GM19239 (cell line): ENCODE measurements at places on chromosomes 1 and 21.

DNA sequence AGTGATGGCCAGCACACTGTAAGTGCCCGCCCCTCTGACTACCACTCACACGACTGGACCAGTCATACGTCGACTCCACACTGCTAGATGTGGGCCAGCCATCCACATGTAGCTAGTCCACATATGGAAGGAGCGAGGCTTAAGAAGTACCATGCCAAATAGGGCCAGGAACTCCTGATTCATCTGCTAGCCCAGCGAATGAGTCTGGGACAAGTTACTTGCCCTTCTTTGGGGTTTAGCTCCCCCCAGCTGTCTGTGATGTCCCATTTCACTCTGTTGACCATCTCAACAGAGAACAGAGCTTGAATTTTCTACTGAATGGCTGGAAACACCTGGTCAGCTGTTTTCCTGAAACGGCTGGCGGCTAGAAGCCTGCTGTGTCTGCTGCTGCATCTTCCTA, 5.8 kb downstream of the CSRP1 start:
- no peak for DNase-seq

DNA sequence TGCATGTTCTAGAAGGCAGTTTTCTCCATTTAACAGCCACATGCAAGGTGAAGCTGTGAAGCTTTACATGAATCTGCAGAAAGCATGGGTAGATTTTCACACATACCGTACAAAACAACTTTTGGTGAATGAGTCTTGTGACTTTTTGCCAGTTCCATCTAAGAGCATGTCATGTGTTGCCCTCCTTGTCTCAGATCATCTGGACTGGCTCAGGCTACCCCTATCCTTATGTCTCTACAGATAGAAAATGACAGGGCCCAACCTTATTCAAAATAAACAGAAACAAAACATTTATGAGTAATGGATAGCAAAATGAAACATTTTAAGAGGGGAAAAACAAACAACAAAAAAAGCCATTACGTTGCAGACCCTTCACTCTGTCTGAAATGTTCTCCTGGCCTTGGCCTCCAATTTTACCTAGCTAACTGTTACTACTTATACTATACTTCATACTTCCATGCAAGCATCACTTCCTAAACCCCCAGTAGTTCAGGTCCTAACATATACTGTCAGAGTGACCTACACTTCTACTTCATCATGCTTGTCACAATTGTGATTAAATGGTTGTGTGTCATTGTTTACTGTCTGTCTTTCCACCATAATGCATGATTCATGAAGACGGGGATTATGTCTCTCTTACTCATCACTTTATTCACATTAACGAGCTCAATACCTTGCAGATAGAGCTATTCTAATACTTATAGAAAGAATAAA, 39.0 kb downstream of the LRRC8C start:
- DNase-seq = no peak

GRCh38 chr1:153698020-153698922, 19.8 kb downstream of the NPR1 start:
- no peak for DNase-seq

DNA sequence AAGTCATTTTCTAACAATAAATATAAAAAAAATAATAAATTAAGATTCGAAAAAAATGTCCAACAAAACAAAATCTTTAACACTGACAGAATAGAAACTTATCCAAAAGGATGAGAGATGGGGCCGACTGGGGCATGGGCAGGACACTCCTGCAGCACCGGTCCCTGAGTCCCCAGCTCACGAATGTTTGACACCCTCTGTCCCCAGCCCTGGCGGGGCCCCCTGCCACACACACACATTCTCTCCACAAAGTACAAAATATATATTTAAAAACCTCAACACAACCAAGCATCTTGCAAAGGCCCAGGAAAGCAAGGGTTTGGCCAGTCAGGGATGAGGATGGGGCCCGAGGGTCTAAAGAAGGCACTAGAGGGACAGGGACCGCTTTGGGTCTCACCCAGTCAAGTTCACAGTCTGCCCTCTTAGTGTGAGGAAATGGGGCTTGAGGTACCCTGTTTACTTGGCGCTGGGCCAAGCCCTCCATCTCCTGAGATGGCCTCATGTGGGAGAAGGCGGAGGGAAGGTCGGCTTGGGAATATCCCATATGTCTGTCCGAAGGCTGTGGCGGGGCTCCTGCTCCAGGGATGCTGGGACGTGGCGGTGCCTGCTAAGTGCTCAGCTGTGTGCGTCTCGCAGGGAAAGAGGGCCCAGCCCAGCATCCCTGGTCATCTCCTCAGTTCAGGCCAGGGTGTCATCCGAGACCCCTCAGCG, 31.3 kb downstream of the EPHA2 start:
- no peak for DNase-seq

- DNase-seq = no peak
Measured at GRCh38 chr1:21492356-21492625, 16.9 kb upstream of the ALPL start.

- DNase-seq = no peak
Measured at GRCh38 chr1:6819246-6820040, 34.2 kb downstream of the CAMTA1 start.

DNA sequence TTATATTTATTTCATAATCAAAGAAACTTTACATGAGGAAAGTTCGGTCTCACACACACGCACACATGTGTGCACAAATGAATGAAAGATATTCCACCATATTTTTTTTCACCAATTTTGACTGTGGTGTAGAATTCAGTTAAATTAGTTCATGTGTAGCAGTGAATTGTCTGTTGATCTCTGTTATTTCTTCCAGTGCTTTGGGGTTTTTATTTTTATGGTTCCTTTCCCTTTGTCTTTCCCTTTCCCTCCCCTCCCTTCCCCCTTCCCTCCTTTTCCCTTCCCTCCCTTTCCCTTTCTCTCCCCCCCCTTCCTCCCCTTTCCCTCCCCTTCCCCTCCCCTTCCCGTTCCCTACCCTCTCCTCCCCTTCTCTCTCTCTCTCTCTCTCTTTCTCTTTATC, 8.9 kb downstream of the RYR2 start:
- no peak for DNase-seq

DNA sequence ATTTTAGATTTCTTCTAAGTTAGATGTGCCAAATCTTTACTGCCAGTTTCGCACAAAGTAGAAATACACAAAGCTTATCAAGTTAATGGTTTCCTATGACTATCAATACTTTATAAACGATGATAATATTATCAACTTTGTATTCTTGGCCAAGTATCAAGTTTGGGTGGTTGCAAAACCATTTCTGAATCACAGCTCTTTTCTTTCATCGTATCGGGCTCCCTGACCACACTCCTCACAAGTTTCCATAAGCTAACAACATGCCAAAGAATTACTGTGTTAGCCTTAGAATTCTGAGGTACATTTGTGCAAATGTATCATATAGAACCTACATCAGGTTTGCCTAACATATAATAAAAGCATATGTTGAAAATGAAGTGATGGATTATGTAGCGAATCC, 311.0 kb downstream of the KCTD3 start:
- DNase-seq = no peak

DNA sequence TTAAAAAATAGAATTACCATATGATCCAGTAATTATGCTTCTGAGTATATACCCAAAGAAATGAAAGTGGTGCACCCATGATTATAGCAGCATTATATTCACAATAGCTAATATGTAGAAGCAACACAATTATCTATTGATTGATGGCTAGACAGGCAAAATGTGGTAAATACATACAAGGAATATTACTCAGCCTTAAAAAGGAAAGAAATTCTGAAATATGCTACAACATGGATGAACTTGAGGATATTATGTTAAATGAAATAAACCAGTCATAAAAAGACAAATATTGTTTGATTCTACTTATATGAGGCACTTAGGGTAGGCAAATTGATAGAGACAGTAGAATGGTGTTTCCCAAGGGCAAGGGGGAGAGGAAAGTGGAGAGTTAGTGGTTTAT, 80.8 kb downstream of the MAP3K7CL start:
- DNase-seq = no peak

- no peak for DNase-seq
Measured at GRCh38 chr21:43688906-43689305, 29.5 kb downstream of the RRP1B start.

GRCh38 chr1:229514578-229515275, 6.6 kb upstream of the NUP133 start:
- DNase-seq = peak; percentile 29

DNA sequence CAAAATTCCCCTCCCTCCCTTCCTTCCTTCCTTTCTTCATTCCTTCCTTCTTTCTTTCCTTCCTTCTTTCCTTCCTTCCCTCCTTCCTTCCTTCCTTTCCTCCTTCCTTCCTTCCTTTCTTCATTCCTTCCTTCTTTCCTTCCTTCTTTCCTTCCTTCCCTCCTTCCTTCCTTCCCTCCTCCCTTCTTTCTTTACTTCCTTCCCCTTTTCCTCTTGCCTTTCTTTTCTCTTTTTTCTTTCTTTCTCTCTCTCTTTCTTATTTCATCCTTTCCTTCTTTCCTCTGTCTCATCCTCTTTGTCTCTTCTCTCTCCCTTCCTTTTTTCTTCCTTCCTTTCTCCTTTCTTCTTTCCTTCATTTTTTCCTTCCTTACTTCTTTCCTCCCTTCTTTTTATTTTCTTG, 171.9 kb upstream of the BRINP3 start:
- no peak for DNase-seq

DNA sequence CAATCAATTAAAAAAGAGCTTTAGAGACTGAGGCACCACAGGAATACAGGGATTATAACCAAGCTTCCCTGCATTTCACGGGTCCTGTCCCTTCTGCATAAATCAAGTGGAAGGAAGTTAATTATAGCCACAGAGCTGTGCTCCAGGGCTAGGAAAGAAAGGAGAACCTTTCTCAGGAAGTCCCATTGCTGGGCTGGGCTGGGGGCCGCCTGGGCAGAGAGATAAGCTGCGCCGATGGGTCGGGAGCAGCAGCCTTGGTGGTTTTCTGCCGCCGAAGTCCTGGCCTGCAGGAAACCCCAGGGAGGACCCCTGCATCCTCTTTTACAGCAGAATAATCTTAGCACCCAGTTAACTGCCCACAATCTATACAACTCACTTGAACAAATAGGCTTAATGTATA, 12.6 kb upstream of the CD34 start:
- no peak for DNase-seq

- no peak for DNase-seq
Measured at GRCh38 chr1:66383611-66384010, 150.3 kb upstream of the SGIP1 start.

GRCh38 chr1:94260635-94261387, 23.4 kb upstream of the ARHGAP29 start:
- DNase-seq = no peak

DNA sequence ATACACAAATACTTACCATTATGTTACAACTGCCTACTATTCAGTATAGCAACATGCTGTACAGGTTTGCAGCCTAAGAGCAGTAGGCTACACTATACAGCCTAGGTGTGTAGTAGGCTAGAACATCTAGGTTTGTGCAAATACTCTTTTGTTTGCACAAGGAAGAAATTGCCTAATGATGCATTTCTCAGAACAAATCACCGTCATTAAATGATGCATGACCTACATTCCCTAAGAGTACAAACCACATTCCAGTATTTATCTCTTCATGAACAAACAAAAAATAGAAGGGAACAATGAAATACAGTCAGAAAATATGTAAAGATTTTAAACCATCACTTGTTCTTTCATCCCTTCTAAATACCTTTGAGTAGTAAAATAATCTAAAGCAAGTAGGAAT, 109.7 kb upstream of the HP1BP3 start:
- DNase-seq = no peak

GRCh38 chr1:3922201-3922725, 22.2 kb upstream of the C1orf174 start:
- DNase-seq = no peak

GRCh38 chr1:109282497-109282951, 421 bp downstream of the PSRC1 start:
- DNase-seq = no peak

GRCh38 chr1:107339775-107340174, 198.9 kb downstream of the NTNG1 start:
- DNase-seq = no peak

DNA sequence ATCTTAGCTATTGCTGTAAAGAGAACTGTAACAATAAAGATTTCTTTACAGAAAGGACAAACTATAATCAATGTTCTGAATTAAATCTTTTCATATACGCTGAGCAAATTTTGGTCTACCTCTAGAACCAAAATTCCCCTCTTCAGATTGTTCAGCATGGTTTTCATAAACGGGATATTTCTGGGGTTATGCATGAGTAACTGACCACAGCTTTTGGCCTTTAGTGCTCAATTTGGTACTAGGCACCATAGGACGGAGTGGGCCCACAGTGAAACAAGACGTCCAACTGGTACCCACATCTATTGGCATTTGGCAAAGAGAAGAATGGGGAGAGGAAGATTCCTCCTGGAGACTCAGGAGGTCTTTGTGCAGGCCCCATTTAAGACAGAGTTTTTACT, 184.5 kb downstream of the TGFBR3 start:
- no peak for DNase-seq

DNA sequence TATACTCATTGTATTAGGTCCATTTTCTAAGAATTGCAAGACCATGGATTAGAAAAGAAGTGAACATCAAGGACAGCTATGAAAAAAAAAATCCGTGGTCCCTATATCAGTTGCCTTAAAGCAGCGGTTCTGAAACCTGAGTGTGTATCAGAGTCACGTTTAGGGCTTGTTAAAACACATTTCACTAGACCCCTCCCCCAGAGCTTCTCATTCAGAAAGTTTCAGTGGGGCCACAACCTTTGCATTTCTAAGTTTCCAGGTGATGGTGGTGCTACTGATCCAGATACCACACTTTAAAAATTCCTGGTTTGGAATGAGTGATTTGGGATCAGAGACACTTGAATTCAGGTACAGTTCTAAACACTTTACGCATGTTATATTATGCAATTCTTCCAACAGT, 96.1 kb upstream of the PRMT6 start:
- no peak for DNase-seq

DNA sequence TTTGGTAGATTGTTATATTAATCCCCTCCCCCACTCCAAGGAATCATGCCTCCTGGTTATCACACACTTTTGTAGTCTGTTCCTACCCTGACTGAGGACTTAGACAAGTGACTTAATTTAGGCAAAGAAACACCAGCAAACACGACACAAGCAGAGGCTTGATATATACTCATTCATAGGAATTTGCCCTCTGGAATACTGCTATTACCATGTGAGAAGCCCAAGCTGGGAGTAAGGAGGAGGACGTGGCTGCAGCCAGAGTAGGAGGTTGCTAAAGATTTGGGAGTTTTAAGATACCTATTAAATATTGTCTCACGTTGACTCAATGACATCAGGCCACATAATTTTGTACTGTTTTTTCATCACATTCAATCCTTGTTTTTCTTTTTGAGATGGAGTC, 100.2 kb downstream of the LRRC53 start:
- DNase-seq = no peak

DNA sequence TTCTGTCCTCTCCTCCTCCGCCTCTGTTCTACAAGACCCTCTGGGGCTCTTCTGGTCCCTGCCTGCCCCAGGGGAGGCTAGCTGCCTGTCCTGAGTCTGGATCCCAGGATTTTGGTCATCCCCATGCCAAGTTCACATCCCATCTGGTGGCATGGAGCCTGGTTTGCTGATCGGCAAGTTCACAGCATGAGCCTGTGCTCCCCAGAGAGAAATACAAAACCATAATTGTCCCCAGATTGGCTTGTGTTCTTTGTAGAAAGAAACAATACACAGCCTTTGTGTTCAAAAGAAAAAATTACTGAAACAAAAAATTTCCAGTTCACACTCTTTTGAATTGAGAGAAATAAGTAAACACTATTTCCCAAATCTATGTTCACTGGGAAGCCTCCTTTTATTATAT, 149.4 kb upstream of the ZC3H12A start:
- no peak for DNase-seq
